ENCODE measurements at places on chromosomes 5 and 9.
A peak's percentile ranks its signal among the peaks of the same experiment; 100 is the strongest.

DNA sequence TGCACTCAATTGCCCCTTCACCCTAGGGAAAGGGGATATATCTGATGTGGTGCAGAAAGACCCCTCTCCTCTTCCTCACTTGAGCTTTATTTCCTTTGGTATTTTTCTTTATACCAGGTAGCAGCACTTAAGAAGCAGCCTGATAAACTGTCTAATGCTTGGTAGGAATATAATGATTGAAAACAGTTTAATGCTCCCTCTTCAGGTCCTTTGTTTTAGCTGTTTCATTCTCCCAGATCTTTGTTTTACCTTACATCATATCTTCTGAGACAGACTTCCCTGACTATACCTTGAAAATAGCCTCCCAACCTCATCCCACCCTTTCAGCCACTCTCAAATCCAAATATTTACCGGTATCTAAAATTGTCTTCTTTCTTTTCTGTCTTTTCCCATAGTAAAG is 87.9 kb downstream of the NUDT12 start:
- DNase-seq: no peak

DNA sequence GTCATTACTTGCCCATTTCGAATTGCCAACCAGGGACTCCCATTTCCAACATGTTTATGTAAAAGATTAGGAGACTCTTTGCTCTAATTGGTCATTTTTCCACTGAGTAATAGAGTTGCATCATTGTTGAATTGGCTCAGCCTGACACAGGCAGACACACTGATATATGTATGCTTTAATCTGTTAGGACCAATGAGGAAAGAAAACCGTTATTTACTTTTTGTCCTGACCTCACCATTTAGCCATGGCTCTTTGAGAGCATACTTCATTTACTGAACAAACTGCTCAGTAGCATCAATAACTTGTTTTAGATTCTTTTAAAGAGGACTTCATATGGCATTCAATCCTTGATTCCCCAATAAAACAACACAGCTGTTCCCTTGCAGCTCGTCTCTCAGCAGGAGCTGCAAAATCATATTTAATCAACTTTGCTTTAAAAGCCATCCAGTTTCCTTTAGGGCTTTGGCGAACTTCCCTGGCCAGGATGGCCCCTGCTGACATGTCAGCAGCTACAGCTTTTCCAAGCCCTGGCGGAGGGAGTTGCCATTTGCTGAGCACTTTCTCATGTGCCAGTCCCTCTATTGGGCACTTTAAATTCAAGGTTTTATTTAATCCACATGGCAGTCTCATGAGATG is 251.5 kb upstream of the TNC start:
- DNase-seq: no peak

- no peak for DNase-seq
Observed at GRCh38 chr9:37957664-37957953, 53.7 kb upstream of the SLC25A51 start.

- DNase-seq: no peak
Observed at GRCh38 chr5:10111571-10111970, 138.1 kb downstream of the ATPSCKMT start.

DNA sequence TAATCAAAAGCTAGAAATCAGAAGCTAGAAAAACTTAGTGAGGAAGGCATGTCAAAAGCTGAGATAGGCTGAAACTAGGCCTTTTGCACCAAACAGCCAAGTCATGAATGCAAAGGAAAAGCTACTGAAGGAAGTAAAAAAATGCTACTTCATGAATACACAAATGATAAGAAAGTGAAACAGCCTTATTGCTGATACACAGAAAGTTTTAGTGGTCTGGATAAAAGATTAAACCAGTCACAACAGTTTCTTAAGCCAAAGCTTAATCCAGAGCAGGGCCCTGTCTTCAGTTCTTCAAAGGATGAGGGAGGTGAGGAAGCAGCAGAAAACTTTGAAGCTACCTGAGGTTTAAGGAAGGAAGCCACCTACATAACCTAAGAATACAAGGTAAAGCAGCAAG is 102.5 kb upstream of the SH3GL2 start:
- no peak for DNase-seq

- DNase-seq: no peak
Observed at GRCh38 chr9:123544007-123544827, 188.2 kb downstream of the CRB2 start.

DNA sequence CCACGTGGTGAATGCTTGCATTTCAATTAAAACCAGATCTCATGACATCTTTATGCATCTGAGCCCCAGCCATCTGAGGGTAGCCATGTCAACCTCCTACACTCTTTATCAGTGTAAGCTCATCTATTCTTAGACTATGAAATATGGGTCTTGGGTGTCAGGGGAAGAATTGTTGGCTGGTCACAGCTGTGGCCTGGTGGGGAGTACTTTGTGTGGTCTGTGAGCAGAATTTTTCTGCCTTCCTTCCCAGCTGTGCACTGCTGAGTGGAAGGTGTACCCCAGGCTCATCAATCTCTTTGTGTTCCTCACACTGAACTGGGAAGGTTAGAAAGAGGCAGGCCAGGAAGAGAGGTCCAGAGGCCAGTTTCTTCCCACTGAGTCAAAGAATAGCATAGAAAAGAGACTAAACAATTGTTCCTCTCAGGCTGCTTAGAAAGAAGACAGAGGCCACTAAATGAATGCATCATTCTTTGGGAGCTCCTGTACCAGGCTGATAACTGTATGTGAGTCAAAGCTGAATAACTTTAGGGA is 202.7 kb upstream of the RGMB start:
- no peak for DNase-seq

GRCh38 chr9:108049671-108050494 is 560.3 kb upstream of the KLF4 start:
- no peak for DNase-seq

- DNase-seq: no peak
Observed at GRCh38 chr9:35937227-35937626, 20.7 kb downstream of the OR2S2 start.

GRCh38 chr5:89320421-89321277 is 437.7 kb upstream of the MEF2C start:
- no peak for DNase-seq

DNA sequence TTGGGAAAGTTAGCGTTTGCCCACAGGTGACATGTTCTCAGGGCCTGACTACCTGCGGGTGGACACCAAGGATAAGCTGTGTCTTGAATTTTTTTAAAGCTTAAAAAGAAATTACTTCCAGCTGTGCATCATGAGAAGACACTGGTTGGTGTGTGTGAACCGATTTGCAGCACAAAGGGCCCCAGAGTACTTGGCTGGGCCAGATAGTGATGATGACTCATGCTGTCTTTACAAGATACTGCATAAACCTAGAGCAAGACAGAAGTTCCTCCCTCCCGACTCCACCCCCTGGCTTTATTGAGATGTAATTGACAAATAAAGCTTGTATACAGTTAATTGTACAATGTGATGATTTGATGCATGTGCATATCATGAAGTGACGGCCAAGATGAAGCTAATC is 212.8 kb downstream of the NXNL2 start:
- DNase-seq: peak; percentile 59

GRCh38 chr9:114472765-114473446 is 32.4 kb downstream of the WHRN start:
- peak; percentile 66 for DNase-seq

DNA sequence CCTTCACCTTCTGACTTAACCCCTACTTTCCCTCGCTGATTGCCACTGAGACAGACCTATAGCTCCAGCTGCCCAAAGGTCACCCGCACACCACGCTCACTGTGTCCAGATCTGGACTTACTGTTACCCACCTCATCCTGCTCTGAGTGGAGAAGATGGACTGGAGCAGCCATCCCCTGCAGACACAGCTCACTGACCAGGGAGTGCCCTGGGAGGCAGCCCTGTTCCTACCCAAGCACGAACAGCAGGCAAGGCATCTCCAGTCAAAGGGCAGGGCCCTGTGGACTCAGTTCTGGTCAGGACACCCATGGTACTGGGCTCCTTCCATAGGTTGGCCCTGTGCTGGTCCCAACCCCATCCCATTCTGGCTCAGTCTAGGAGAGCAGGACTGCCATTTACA is 9.5 kb upstream of the BARX1 start:
- no peak for DNase-seq

GRCh38 chr5:66307647-66308241 is 163.6 kb downstream of the SREK1 start:
- no peak for DNase-seq

DNA sequence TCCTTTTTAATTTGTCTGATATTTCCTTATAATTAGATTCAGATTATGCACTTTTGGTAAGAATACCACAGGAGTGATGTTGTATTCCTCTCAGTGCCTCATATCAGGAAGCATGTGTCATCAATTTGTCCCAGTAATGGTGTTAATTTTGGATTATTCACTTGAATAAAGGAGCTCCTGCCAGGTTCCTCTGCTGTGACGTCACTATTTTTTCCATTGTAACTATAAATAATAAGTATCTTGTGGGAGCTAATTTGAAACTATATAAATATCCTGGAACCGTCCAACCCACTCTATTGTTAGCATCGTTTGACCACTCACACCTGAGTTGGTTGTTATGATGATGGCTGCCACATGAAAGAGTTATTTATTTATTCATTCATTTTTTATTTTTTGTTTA is 107.9 kb downstream of the INVS start:
- no peak for DNase-seq

- DNase-seq: no peak
Observed at GRCh38 chr5:106601620-106602019, 1069.1 kb downstream of the EFNA5 start.

DNA sequence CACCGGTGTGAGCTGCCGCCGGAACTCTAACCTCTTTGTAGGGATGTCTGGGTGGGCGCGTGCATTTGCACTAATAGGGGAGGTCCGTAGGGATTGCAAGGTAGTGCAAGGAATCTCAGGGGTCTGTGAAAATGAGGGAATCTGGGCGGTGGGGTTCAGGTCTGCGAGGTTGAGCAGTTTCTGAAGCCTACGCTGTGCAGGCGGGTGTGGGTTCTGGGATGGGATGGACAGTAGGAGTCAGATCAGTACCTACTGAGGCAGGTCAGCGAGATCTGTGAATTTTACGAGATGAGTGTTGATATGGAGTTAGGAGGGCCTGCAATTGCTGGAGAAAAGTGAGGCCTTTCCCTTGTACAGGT is 856 bp upstream of the ATOSB start:
- DNase-seq: no peak

DNA sequence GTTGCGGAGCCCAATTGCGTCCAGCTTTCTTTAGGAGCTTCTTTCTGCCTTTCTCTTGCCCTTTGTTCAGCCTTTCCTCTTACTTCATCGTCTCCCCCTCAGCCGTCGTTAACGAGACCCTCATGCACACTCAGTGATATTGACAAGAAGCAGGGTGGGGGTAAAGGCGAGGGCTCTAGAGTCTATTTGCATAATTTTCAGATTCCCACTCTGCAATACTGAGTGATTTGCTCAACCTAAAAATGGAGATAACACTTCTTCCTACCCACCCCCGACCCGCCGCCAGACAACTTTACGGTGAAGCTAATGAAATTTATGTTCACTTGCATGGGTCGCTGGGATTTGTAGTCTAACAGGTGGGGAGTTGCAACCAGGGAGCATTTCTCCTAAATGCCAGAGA is 1.3 kb upstream of the TBC1D2 start:
- no peak for DNase-seq

DNA sequence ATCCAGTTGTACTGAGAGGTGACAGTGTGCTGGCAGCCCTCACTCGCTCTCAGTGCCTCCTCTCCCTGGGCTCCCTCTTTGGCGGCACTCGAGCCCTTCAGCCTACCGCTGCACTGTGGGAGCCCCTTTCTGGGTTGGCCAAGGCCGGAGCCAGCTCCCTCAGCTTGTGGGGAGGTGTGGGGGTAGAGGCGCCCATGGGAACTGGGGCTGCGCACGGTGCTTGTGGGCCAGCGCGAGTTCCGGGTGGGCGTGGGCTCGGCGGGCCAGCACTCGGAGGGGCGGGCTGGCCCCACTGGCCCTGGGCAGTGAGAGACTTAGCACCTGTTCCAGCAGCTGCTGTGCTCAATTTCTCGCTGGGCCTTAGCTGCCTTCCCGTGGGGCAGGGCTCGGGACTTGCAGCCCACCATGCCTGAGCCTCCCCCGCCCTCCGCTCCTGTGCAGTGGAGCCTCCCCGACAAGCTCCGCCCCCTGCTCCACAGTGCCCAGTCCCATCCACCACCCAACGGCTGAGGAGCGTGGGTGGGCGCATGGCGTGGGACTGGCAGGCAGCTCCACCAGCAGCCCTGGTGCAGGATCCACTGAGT is 342.2 kb upstream of the ZNF608 start:
- DNase-seq: no peak

DNA sequence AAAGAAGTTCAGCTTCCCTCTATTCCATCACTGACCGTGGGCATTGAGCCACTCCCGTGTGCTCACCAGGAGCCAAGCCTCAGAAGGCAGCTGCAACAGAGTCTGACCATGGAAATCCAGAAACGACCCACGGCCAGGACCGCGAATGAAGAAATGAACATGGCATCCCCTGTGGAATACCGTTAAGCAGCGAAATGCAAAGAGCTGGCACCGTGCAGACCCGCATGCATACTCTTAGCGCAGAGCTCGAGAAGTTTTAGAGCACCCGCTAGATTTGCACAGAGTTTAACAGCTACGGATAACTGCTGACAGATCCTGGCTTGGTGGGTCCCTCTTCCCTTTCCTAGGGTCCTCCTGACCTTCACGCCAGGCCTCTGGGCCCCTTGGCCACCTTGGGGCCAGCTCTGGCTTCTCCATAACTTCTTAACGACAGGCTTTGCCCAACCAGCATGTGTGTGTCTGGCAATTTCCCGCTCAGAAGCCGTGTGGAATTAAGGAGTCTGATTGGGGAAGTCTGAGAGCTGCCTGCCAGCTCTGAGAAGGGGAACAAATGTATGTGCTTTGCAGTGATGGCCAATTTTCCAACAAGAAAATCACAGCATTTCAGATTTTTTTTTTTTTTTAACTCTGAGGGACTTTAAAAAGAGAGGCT is 75.3 kb upstream of the COL5A1 start:
- DNase-seq: peak; percentile 70

GRCh38 chr5:165244407-165244806 is 1739.0 kb downstream of the MAT2B start:
- DNase-seq: no peak

DNA sequence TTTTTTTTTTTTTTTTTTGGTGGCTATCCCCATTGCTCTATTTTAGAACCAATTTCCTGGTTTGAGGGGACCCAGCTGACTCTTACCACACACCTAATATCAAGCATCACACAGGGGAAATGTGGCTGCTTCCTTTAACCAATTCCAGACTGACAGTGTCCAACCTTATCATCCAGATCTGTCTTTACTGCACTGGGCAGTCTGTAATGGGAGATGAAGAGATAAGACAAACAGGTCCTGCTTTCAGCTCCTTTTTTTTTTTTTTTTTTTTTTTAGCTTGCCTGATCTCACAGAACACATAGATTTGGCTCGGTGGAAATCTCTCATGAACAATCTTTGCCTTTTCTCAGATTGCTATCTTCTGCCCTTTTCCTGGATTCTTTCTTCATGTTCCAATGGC is 198.8 kb upstream of the TYRP1 start:
- DNase-seq: no peak
